Progenitor cell of endocrine pancreas (in vitro differentiated cells): ENCODE measurements at places on chromosomes 1 and 21.
A peak's percentile ranks its signal among the peaks of the same experiment; 100 is the strongest.

DNA sequence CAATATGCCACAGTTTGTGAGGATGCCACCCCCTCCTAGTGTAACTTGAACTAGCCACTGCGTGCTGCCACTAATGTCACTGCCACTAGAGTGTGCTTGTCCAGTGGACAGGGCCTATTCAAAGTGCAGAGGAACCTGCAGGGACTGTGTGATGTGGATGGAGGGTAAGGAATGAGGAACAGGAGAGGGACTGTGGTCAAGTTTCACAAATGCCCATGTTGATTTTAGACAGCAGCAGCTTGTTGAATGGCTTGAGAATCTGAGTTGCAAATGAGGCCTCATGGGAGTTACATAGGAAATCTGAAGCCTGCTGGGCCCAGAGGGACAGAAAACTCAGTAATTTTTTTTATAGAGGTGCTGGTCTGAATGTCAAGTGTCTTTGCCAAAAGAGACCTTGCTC lies 112.3 kb downstream of the HHAT start:
- DNase-seq, result no peak

GRCh38 chr21:46084709-46085108 lies 13.2 kb upstream of the COL6A2 start:
- DNase-seq, result no peak

- DNase-seq, result no peak
Measured at GRCh38 chr1:24919791-24920532, 10.1 kb downstream of the RUNX3 start.

DNA sequence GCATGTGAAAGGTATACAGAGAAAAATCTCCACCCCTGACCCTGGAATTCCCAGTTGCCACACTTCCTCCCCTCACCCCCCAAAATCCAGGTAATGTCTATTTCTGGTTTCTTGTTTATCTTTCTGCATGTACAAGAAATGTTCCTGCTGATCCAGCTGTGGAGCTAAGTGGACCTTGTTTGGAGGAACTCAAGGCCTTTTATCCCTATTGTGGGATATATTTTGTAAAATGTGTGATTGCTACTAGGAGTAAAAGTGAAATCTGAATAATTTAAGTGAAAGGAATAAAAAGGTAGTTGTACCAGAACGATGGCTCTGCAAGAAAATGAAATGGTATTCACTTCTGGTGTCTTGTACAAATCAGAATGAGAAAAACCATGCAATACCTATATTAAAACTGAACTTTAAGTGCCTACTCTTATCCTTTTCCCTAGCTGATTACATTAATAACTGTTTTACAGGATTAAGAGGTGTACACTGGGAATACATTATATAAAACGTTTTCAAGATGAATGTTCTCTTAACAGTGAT lies 3.0 kb downstream of the SPEN start:
- no peak for DNase-seq

DNA sequence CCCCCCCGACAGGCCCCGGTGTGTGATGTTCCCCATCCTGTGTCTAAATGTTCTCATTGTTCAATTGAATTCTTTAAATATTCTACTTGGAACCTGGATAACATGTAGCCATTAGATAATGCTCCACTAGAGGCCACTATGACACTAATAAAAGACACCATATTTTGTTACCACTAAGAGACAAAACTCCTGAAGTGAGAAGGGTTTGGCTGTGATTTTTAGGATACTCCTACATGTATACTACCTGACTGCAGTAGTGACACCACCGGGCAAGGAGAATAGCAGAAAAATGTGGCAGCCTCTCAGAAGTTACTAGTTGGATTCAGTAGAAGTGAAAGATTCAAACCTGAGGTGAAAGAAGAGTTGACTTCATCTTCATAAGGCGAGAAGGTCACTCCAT lies 36.0 kb downstream of the F5 start:
- no peak for DNase-seq

DNA sequence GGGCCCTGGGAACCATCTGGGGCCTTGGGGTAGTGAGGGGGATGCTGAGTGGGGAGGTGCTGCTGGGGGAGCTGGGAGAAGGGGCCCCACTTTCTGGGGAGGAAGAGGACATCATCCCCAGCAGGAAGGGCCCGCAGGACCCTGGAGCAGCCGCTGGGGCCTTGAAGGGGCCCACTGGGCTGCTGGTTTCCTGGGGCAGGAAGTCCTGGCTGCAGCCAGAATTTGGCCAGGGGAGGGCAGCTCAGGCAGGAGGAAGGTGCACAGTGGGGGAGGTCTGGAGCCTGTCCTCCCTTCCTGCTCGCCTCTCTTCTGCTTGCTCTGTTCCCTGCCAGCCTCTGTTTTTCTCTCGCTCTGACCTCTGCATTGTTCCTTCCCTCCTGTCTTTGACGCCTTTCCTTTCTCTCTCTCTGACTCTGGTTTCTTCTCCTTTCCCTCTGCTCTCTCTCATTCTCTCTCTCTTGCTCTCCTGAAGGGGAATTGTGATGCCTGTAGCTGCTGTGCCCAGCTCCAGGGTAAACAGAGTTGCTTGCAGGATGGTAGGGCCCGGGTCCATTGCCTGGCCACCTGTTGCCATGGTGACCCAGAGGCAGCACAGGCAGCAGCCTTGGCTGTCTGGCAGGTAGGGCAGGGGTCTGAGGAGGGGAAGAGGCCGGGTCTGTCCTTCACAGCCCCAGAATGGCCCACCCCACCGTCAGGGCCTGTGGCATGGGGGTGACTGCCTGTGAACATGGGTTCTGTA lies 23.9 kb downstream of the ACOT11 start:
- no peak for DNase-seq

DNA sequence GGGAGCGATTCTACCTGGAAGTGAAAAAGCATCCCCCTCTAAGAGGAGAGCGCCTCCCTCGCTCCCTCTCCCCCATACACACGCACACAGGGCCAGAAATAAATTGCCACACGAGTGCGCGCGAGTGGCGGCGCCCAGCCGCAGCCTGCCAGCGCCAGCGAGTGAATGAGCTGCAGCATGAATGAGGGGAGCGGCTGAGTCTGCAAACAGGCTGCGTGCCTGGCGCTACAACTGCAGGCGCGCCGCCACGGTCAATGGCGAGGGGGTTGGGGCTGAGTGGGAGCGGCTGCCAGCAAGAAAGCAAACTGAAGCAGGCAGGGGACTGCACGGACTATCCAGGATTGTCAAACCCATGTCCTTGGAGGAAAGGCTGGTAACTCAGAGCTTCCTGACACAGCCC lies 2.2 kb downstream of the CAMK1G start:
- peak; percentile 51 for DNase-seq

- no peak for DNase-seq
Measured at GRCh38 chr1:167297222-167298214, 76.8 kb downstream of the POU2F1 start.

DNA sequence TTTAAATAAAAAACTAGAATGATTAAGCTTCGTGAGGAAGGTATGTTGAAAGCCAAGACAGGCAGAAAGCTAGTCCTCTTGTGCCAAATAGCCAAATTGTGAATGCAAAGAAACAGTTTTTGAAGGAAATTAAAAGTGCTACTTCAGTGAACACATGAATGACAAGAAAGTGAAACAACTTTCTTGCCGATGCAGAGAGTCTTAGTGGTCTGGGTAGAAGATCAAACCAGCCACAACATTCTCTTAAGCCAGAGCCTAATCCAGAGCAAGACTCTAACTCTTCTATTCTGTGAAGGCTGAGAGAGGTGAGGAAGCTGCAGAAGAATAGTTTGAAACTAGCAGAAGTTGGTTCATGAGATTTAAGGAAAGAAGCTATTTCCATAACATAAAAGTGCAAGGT lies 63.2 kb downstream of the TTC3 start:
- DNase-seq, result no peak

DNA sequence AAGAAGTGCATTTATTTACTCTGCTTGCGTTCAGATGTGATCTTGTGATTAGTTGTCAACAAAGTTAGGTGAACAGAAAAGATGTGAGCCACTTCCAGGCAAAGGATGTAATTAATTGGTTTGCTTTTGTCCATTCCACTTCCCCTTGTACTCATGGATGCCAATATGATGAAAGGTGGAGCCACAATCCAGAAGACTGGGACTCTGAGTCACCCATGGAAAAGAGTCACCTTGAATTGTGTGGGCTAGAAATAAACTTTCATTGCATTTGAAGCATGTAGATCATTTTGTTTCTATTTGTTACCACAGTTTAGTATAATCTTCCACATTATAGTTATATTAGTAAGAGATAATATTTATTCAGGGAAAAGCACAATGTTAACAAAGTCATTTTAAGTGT lies 684.2 kb downstream of the LTN1 start:
- no peak for DNase-seq

DNA sequence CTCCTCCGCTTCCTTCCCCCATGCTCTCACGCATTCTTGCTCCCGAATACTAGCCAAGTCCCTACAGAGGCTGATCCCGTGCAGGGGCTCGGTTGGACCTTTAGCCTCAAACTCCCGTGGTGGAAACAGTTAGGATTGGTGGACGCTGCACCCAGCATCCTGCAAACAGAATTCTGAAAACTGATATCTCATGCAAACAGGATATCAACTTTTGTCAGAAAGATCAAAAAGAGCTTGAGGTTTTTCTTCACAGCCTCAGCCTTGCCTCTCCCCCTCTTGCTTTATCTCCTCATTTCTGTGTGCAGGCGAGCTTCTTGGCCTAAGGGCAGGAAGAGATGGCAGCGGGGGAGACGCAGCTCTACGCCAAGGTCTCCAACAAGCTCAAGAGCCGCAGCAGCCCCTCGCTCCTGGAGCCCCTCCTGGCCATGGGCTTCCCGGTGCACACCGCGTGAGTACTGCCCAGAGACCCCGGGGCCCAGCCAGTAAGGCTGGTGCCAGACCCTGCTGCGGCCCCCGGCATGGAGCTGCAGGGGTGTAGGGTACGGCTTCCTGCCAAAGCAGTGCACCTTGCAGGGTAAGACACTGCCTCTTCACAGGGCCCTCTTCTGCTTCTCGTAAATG lies at the start of gene UBASH3A:
TSS of gene UBASH3A (plus strand) at position 292 of the 621 bp plus-strand sequence. CDS start at position 336, 44 bp downstream.
- no peak for DNase-seq

DNA sequence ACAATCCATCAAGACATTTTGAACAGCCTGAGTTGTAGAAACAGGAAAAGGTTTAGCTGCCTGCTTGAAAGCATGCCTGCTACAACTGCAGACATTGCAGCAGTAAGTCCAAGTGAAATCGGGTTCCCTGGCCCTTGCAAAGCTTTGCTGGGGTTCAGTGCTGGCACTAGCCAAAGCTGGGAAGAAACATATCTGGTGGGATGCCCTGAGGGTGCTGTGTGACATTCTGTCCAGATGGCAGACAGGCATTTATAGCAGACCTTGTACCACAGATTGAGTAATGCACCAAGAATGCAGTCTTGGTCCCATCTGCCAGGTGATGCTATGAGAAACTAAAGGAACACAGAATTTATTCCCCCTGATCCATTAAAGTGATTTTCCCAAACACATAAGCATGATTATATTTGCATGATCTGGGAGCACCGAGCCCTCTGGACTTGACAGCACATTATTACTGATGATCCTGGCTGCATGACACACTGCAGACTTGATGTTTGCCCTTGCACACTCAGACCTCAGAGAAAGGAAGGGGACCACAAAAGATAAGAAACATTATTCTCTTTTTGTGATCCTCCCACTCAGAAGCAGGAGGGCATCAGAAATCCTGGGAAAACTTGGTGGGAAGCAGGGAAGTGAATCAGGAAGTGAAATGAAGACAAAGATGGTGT lies 223.7 kb upstream of the FAM78B start:
- DNase-seq, result no peak

DNA sequence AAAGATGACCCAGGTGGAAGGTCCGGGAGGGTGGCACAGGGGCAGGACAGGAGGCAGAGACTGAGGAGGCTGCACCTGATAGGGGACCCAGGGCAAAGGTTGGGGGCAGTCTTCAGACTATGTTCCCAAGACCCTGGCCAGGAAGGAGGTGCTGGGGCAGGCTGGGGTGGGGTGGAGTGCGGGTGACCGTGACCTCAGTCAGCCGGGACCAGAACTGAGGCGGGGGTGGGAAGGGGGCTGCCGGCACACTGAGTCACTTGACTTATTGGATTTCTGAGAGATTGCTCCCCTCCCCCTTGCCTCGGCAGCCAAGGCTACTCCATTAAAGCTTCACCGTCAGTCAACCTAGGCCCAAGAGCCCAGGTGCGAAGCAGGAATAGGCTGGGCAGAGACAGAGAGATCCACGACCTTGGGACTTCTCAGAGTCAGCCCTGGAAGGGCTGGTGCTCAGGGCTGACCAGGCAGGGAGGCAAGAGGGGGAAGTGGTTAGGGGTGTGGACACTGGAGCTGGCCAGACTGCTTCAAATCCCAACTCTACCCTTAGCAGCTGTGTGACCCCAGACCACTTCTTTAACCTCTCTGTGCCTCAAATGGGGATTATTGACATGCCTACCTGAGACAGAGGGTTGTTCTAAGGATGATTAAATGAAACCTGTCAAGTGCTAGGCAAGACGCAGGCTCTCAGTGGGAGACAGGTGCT lies 47.9 kb upstream of the LAPTM5 start:
- no peak for DNase-seq

DNA sequence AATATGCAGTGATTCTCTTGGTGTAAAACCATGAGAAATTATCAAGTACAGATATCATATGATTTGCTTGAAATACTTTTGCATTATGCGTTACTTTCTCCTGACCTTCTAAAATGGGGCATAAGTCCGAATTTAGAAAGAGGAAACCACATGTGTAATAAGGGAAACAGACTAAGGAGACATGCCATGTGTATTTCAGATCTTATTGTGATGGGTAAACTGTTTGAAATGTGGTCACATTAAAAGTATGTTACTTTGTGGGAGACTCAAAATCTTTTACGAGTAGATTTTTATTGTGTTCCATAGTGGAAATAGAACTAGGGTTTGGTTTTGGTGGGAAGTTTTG lies 173.0 kb downstream of the NFIA start:
- DNase-seq, result no peak

DNA sequence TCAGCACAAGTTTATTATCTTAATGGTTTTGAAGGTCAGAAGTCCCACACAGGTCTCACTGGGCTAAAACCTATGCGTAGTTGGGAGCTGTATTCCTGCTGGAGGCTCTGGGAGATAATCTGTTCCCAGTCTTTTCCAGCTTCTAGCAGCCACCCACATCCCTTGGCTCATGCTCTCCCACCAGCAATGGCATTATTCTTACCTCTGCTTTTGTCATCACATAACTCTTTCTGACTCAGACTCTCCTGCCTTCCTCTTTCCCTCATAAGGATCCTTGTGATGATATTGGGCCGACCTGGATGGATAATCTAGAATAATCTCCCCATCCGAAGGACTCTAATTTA lies 122.2 kb upstream of the PRDX6 start:
- no peak for DNase-seq
